ENCODE measurements at places on chromosomes 5 and 9.

DNA sequence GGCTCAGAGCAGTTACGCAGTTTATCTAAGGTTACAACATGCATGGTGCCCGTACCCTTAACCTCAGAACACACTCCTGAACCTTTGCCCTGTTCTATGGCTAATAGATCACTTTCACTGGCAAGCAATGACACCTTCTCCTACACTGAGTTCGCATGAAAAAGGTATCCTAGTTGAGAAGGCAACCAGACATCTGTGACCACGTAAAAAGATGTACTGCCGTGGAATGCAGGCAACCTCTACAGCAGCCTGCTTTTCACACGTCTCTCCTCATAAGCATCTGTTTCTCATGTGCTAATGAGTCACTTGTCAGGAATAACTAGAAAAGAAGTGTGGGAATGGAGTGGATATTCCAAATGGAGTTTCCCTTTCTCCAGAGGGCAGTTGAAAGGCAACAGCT lies 71.4 kb downstream of the FBXO38 start:
- DNase-seq: peak; percentile 14

- DNase-seq: no peak
Measured at GRCh38 chr9:28267351-28267750, 694.1 kb upstream of the C9orf72 start.

DNA sequence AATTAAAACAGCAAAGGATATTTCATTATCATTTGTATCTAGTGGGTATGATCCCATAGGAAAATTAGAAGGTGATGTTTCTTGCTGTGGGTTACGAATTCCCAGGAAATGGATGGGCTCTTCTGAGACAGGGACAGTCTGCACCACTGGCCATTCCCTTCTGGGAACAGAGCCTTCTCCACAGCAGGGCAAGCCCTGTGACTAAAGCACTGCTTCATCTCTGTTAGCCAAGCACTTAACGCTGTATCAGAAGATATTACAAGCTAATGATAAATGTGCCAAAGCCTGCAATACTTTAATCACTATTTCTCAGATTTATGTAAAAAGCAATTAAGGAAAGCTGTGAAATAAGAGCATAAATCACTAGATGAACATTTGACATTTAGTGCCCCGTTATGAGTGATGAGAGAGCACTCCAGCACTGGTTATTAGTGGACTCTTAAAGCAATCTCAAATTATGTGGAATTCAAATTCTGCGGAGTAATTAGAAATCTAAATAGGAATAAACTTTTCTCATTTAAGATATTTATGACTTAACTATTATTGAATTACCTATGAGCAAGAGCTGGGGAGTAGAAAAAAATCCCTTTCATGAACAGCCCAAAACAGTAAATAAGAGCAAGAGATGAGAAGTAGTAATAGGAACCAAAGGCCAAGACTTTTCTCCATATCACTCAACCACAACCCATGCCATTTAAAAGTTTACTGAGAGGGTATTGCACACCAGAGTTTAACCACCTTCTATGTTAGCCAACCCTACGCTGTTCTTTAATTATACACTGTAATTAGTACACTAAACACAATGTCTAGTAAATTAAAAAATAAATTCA lies 49.2 kb downstream of the FAM240B start:
- DNase-seq: no peak

GRCh38 chr9:78040726-78041125 lies 9.1 kb upstream of the GNAQ start:
- no peak for DNase-seq

DNA sequence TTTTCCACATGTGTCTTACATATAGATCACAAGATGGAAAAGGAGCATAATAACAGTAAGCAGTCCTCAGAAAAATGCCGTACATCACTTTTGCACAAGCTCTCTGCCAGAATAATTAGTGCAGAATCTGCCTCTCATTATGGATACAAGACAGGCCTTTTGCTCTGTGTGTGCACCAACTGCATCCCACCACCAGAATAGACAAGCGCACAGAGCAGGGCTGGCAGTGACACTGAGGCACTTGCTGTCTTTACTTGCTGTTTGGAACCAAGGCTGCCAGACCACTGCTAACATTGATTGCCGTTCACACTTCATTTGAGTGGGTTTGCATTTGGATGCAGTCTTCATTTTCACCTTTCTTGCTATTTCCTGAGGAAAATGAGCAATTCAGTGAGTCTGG lies 741.3 kb downstream of the TLE1 start:
- no peak for DNase-seq

DNA sequence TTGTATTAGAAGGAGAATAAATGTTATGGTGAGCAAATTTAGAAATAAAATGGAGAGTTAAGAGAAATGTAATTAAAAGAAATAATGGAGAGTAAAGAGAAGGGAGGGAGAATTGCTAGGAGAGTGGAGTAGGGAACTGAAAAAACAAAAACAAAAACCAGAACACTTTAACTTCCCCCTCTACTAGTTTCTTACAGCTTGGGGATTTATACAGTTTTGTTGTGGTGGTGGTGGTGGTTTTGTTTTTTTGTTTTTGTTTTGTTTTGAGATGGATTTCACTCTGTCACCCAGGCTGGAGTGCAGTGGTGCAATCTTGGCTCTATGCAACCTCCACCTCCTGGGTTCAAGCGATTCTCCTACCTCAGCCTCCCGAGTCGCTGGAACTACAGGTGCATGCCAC lies 322.4 kb downstream of the TMEM167A start:
- no peak for DNase-seq

DNA sequence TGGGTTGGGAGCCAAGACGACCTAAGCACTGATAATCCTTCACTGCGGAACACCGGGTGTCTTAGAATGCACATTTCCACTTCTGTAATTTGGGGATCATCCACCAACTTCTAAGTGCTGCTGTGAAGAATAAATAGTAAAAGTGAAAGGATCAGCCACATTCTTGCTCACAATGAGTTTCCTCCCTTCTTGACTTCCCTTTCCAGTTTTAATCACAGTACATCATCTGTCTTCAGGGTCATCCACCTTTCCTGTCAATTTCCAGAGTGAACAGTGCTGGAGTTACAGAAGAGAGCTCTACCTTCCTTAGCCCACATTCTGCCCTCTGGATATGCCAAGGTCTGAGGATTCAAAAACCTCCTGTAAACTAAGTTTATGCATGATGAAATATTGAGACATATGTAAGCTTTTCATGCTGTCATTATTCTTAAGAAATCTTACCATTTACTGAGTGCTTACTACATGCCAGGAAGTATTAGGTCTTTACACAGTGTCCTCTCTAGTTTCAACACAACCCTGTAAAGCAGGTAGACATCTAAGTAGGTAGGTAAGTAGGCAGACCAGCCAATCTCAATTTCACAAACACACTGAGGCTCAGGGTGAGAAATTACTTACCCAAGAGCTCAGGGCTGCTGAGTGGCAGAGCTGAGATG lies 105.2 kb downstream of the CDK5RAP2 start:
- DNase-seq: peak; percentile 65

- peak; percentile 73 for DNase-seq
Measured at GRCh38 chr5:174355208-174355612, 309.7 kb downstream of the NSG2 start.

- DNase-seq: peak; percentile 84
Measured at GRCh38 chr9:75896193-75896592, 5.7 kb downstream of the PCSK5 start.

DNA sequence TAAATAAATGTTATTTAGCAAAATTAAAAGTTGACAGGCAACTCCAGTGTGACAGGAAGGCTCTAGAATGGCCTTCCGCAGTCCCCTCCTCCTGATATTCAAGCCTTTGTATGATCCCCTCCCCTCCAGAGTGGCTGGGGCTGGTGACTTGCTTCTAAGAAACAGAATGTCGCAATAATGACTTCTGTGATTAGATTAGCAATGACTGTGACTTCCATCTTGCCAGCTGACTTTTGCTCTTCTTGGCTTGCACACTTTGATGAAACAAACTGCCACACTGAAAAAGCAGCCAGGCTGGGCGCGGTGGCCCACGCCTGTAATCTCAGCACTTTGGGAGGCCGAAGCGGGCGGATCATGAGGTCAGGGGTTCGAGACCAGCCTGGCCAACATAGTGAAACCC lies 106.5 kb upstream of the LARP1 start:
- DNase-seq: peak; percentile 41

- DNase-seq: no peak
Measured at GRCh38 chr9:18896531-18897179, 136.4 kb downstream of the SAXO1 start.

DNA sequence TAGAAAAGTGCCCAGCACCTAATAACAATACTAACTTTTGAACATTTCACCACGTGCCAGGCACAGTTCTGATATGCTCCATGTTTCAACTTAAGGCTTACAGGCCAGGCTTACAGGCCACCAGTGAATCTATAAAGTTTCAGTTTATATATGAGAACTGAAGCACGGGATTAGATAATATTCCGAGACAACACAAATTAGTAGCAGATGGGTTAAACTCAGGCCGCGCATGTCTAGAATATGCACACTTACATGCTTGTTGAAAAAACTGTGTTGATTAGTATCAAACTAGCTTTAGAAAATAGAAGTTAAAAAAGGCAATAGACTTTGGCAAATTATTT lies 587.9 kb downstream of the MTRR start:
- DNase-seq: no peak

DNA sequence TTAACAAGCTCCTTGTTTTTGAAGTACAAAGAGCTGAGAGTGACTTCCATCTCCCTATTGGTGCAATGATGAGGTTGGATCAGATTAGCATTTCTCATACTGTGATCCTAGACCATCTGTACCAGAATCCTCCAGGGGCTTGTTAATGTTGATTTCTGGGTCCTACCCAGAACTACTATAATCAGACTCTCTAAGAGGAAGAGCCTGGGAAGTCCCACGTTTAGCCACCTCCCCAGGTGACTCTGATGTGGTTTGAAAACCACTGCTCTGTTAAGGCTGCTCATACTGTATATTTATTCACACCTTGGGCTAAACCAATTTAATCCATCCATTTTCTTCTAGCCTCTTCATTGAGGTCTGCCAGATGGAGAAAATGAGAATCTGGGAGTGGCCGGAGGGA lies 49.6 kb upstream of the SMIM32 start:
- no peak for DNase-seq

DNA sequence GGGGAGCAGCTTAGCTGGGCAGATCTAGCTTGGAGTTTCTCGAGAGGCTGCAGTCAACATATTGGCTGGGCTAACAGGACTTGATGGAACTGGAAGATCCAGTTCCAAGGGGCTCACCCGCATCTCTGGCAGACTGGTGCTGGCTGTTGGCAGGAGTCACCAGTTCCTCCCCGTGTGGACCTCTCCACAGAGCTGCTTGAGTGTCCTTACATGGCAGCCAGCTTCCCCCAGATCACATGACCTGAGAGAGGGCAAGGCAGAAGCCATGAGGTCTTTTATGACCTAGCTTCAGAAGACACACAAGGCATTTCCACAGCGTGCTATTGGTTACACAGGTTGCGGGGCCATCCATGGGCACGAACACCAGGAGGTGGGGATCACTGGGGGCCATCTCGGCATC lies 26.4 kb upstream of the RXRA start:
- no peak for DNase-seq

DNA sequence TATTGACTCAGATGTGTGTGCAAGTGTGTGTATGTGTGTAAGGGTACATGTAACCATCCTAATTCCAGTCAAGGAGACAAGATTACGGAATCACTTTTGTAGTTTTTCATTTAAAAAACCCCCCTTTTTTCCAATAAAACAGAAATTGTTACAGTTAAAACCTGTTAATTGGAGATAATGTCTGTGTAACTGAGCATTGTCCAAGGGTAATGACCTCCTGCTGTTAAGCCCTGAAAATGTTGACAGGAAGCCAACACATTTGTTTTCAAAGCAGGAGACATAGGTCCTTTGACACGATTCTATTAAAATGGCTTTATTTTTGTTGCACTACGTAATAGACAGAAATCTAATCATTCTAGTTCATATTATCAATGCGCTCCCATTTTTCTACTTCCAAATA lies 457.3 kb upstream of the ARRDC3 start:
- DNase-seq: no peak

GRCh38 chr5:135705941-135706466 lies 127.2 kb upstream of the CXCL14 start:
- DNase-seq: no peak

DNA sequence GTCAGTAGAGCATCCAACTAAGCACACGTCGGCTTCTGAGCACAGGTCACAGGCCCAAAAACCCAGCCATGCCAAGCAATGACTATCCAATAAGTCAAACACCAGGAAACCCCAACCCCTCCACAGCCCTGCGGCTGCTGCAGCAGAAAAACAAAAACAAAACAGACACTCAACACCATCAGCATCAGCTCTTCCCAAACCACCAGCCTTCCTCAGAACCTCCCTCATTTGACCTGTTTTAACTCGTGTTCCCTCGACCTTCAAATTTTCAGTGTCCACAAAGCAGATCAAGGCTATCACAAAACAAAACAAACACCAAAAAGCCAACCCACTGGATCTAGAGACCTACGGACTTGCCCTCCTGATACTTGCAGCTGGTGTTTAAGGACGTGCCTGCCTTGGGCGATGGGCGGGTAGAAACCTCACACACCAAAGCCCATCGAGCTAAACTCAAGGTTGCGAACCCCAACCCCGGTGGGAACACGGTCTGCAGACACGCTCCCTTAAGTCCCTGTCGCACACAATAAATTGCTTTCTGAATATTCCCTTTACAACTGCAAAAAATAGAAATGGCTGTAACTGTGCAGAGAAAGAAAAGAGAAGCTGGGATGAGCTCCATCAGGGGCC lies 247.1 kb upstream of the ANKRD55 start:
- peak; percentile 48 for DNase-seq

GRCh38 chr9:95634536-95634935 lies 117.8 kb upstream of the PTCH1 start:
- DNase-seq: no peak

- no peak for DNase-seq
Measured at GRCh38 chr5:142800776-142801494, 30.8 kb downstream of the ARHGAP26 start.

- peak; percentile 14 for DNase-seq
Measured at GRCh38 chr9:99973455-99973854, 67.0 kb downstream of the STX17 start.

- no peak for DNase-seq
Measured at GRCh38 chr9:122007837-122008236, 85.3 kb downstream of the TTLL11 start.

DNA sequence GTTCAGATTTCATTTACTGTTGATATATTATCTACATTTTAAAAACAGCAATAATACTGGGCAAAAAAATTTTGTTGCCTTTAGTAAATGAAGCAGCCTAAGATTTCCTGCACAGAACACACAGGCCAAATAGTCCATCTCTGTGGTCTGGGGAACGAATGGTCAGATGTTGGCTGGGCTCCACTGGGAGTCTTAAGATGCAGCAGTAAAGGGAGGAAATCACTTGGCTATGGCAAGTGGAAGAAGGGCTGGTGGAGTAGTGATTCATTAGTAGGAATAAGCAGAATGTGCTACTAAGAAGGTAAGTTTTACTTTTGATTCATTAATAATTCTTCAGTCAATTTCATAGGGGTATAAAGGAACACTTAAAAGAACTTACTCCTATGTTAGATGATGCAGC lies 91.1 kb upstream of the ARRDC3 start:
- peak; percentile 39 for DNase-seq

- DNase-seq: peak; percentile 55
Measured at GRCh38 chr9:71929791-71930440, 18.5 kb downstream of the C9orf85 start.

All from amniotic epithelial cell (primary cell).